Naive thymus-derived CD4-positive, alpha-beta T cell (primary cell): ENCODE measurements at places on chromosomes 6 and 20.
A peak's percentile ranks its signal among the peaks of the same experiment; 100 is the strongest.

GRCh38 chr6:154767003-154767723, 33.9 kb downstream of the SCAF8 start:
- no peak for DNase-seq

GRCh38 chr6:143063631-143064030, 2.9 kb downstream of the AIG1 start:
- DNase-seq: no peak

GRCh38 chr6:7389162-7389450, 436 bp downstream of the CAGE1 start:
- no peak for DNase-seq

GRCh38 chr6:5507131-5507681, 245.9 kb downstream of the FARS2 start:
- DNase-seq: peak; percentile 39

DNA sequence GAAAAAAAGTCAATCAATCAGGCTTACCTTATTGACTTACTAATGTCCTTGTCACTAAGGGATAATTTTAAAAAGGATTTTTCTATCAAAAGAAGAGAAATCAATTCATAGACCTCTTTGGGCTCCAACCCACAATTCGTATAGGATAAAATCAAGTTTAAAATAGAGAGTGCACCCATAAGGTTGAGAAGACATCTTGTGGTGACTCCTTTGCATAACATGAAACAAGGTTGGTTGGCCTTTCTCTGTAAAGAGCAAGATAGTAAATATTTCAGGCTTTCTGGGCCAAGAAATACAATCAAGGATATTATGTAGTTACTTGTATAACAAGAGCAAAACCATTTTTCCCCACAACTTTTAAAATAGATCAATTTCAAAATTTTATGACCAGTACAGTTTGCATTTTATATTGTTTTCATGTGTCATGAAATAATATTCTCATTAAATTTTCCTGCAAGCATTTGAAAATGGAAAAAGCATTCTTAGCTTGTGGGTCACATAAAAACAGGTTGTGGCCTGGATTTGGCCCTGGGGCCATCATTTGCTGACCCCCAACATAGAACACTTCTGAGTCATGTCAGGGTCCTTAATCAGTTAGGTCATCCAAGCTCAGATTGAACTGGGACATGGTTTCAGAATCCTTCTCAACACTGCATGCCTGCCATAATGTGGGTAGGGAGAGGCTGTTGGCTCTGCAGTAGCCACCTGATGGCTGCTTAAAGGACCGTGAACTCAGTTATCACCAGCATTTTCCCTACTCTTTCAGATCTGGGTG, 76.7 kb downstream of the MYB start:
- peak; percentile 24 for DNase-seq

GRCh38 chr6:147874322-147874721, 365.8 kb downstream of the SAMD5 start:
- no peak for DNase-seq
